Central memory CD4-positive, alpha-beta T cell (primary cell): ENCODE measurements at places on chromosomes 7 and 10.

- DNase-seq, result no peak
Measured at GRCh38 chr10:114289096-114289436, 50.0 kb downstream of the VWA2 start.

- DNase-seq, result no peak
Measured at GRCh38 chr10:104326991-104327610, 11.2 kb downstream of the ITPRIP start.

- no peak for DNase-seq
Measured at GRCh38 chr10:86368987-86369386, 2.4 kb upstream of the GRID1 start.

GRCh38 chr10:73413108-73413527 lies 740 bp downstream of the ANXA7 start:
- DNase-seq, result peak; percentile 5

- DNase-seq, result no peak
Measured at GRCh38 chr10:66927971-66928770, 2.3 kb downstream of the LRRTM3 start.

DNA sequence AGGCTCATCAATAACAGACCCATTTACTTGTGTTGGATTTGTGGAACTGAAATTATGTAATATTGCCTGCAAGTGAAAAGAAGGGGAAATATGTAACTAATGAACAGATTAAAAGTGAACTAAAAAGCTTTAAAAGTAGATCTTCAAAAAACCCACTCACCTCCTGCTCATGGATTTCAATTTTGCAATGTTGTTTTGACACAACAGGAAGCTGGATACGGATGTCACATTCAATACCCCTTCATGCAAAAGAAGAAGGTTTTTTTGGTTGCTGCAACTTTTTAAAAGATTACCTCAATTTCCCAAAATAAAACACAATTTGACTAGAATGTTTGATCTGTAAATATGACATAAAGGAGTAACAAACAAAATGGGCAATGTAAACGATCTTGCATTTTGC lies 3.3 kb downstream of the MKI67 start:
- no peak for DNase-seq

DNA sequence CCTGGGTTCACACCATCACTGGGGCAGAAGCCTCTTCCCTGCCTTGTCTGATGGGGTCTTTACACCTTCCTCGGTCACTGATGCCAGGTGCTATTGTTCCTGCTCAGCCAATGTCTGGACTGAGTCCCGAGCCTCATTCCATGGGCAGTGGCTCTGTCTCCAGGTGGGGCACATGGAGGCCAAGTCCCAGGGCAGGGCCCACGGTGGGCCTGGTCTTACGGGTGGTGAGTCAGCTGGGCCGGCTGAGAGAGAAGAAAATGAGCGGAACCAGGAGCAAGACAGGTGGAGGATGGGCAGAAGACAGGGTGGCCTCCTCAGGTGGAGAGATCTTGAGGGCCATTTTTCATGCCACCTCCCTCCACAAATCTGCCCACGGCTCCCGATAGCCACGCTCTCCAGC lies 131.7 kb upstream of the FAM20C start:
- DNase-seq, result no peak

DNA sequence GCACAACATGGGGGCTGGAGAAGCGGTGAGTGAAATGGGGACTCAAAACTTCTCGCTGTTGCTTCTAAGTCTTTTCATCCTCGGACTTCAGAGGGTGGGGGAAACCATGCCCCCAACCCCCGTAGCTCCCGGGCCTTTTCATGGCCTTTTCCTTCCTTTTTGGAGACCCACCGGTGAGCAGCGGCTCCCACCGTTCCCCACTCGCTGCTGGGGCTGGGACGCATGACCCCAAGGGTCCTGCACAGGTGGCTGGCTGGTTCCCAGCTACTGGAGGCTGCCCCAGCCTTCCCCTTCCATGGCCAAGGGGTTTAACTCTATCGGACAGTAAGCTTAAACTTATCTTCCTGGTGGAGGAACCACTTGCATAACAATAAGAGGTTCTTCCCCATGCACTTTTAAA lies 194.3 kb upstream of the FERD3L start:
- no peak for DNase-seq

- DNase-seq, result no peak
Measured at GRCh38 chr7:106614751-106615150, 46.2 kb downstream of the CCDC71L start.
